ENCODE measurements at places on chromosomes 6 and 20.

GRCh38 chr20:4918473-4918872, 82.8 kb downstream of the SLC23A2 start:
- DNase-seq = no peak

DNA sequence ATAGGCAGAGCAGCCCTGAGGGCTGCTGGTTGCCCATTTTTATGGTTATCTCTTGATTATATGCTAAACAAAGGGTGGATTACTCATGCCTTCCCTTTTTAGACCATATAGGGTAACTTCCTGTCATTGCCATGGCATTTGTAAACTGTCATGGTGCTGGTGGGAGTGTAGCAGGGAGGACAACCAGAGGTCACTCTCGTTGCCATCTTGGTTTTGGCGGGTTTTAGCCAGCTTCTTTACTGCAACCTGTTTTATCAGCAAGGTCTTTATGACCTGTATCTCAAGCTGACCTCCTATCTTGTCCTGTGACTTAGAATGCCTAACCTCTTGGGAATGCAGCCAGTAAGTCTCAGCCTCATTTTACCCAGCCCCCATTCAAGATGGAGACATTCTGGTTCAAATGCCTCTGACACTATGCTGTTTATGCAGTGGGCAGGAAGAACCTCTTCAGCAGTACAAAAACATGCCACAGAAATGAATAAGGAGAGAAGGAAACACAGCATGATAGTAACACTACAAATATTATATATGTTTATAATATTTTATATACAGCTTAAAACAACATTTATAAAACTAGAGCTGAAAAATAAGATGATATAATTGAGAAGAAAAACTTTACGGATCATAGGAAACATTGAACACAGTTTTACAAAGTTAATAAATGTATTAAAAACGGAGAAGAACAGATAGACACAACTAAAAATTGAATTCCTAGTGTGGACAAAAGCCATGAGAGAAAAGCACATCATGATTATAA, 58.9 kb upstream of the SAMD5 start:
- DNase-seq = no peak

GRCh38 chr6:109840796-109841195, 137.3 kb upstream of the GPR6 start:
- DNase-seq = no peak

DNA sequence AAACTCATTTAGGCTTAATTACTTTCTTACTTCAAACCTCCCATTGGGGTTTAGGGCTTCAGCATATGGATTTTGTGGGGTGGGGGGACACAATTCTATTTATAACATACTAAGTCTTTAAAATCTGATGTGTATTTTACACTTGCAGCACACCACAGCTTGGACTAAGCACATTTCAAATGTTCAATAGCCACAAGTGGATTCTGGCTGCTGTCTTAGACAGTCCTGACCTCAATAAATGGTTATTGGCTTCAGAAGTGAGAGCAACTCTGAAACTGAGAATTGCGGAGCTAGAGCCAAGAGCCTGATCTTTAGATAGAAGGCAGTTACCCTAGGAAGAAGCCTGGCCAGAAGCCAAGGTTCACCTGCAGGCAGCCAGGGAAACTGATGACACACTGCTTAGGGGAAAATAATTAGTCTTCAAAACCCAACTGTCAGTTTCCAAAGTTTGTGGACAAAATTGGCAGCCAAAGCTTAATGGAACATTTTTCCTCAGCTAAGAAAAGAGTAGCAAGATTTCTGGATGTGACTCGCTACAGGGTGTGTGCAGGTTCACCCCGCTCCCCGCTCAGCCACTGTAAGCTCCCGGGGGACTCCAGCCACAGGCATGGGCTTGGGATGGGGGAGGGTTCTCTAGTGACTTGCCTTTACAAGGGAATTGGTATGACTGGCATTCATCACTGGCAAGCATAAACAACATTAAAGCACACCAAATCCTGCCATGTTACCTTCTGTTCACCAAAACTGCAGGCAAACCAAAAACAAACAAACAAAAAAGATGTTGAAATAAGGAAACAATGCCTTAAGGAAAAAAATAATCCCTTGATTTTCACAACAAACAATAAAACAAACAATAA, 219.8 kb downstream of the TFAP2A start:
- DNase-seq = no peak

- DNase-seq = no peak
These were observed 90.5 kb upstream of the THBS2 start for GRCh38 chr6:169343886-169344749.

GRCh38 chr6:14280006-14280510, 162.5 kb downstream of the CD83 start:
- no peak for DNase-seq

DNA sequence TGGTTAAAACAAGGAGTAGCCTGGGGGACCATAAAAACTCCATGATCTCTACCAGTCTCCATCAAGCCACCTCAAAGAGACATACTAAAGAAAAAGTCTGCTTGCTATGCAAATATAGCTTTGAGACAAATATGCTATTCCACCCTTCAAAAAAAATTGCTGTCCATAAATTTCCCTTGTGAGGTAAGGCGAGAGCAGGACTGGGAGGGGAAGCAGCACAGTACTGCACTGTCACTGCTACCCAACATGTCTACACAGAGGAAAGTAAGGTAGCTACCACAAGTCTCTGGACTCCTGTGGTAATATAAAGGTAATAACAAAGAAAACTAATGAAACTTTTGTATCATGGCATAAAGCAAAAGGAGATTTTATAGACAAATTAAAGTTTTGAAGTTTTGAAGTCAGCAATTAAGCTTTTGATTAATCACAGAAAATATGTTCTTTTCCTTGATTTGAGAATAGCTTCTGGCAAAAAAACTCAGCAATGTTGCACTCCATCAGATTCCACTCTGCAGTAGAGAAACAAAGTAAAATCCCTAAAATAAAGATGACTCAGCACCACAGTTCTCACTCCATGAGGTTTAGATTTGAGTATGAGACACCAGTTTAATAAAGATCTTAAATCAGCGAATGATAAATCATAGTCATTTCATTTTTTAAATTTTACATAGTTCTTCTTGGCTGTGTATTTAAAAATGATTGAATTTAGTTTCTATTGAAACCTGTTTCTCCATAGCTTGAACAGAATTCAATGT, 602.4 kb downstream of the COL12A1 start:
- DNase-seq = no peak

DNA sequence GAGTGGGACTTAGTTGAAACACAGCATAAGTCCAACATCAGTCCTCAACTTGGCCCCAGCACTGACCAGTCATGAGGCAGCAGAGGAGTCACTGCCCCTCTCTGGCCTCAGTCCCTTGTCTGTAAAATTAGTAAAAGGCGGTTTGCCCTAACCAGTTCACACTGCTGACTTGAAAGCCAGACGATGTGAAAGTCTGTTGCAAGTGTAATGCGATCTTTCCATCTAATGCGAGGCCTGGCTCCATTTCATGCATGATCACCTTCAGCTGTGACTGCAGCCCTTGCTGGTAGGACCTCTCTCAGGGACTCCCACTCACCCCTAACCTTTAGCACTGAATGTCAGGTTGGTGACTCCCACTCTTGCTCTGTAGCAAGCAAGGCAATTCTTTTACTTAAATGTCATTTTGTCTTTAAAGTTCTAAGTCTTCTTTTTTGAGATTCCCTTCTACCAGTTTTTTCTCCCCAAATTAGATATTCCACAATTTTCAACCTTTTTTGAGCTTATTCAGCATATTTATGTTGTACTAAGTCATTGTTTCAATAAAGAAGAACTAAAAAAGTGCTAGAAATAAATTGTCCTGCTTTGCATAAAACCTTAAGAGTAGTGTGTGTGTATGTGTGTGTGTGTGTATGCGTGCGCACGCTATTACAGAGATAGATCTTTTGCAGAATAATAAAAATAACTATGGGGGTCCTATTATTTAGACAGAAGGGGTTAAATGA, 245.5 kb downstream of the PACRG start:
- no peak for DNase-seq

GRCh38 chr6:43124481-43124880, 46.6 kb upstream of the SRF start:
- no peak for DNase-seq

- no peak for DNase-seq
These were observed 12.3 kb downstream of the FAM50B start for GRCh38 chr6:3861424-3861823.

DNA sequence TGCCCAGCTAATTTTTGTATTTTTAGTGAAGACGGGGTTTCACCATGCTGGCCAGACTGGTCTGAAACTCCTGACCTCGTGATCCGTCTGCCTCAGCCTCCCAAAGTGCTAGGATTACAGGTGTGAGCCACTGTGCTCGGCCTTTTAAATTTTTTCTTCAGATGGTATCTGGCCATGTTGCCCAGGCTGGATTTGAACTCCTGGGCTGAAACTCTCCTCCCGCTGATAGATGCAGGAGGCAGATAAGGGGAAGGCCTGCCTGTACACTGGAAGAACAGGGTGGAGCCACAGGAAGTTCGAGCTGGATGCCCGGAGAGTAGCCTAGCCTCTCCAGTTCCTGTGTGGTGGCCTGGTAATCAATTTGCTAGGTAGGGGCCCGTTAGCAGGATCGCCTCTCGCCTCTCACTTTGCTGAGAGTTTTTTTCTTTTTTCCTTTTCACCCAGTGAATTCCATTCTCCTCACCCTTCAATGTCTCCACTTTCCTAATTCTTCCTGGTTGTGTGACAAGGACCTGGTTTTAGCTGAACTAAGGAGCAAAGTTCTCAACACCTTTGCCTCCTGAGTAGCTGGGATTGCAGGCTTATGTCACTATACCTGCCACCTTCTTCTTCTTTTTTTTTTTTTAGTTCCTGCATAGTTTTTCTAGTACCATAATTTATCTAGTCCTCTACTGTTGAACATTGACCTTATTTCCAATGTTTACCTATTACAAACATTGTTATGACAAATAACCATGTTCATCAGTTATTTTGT, 19.4 kb upstream of the ITCH start:
- no peak for DNase-seq

- DNase-seq = no peak
These were observed 741.4 kb upstream of the MAP3K7 start for GRCh38 chr6:91328241-91328640.

GRCh38 chr6:158517581-158517980, 42.3 kb upstream of the TMEM181 start:
- no peak for DNase-seq

DNA sequence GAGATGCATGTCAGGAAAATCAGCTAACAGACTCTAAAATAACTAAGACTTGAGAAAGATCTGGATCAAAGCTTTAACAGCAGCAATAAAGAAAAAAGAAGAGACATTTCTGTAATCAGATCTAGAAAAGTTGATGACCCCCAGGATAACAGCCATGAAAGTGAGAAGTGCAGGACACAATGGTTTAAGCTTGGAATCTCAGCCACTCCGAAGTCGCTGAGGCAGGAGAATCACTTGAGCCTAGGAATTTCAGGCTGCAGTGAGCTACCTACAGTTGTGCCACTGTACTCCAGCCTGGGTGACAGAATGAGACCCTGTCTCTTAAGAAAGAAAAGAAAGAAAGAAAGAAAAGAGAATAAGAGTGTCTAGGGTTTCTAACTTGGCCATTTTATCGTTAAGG, 544.1 kb downstream of the CD83 start:
- no peak for DNase-seq

GRCh38 chr20:14470977-14471661, 133.7 kb upstream of the FLRT3 start:
- no peak for DNase-seq

DNA sequence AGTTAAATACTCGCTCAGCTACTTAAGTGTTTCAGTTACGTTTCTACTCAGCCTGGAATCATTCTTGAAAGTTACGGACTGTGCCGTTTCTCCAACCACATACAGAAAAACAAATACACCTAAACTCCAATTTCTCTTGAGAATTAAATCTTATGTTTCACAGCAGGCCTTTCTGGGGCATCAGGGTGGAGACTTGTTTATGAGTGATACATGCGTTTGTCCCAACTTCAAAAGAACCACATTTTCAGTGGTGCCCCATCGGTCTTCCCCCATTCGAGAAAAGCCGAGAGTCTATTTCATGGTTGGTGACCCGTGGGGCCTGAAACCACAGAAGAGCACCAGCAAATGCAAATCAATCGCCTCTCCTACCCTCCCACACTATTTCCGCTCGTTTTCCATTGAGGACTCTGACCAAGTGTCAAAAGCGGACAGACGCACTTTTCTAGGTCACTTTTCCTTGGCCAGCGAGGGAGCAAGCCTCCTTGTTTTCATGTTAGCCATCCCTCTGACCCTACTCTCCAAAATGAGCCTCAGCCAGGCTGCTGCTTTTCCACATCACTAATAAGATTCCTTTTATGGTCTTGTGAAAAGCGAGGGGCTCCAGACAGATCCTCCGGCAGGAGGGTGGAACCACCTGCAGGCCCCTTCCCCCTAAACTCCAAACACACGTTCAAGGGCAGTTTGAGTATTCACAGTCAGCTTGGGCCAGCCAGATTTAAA, 3.1 kb downstream of the JAG1 start:
- DNase-seq = no peak

Measured in thoracic aorta (tissue), 2 donors.